ENCODE measurements at places on chromosomes 5 and 9.

- DNase-seq = peak; percentile 83
These were observed 49.6 kb upstream of the ADRB2 start for GRCh38 chr5:148776780-148777179.

GRCh38 chr5:127358284-127358683 lies 67.7 kb downstream of the MEGF10 start:
- DNase-seq = no peak

DNA sequence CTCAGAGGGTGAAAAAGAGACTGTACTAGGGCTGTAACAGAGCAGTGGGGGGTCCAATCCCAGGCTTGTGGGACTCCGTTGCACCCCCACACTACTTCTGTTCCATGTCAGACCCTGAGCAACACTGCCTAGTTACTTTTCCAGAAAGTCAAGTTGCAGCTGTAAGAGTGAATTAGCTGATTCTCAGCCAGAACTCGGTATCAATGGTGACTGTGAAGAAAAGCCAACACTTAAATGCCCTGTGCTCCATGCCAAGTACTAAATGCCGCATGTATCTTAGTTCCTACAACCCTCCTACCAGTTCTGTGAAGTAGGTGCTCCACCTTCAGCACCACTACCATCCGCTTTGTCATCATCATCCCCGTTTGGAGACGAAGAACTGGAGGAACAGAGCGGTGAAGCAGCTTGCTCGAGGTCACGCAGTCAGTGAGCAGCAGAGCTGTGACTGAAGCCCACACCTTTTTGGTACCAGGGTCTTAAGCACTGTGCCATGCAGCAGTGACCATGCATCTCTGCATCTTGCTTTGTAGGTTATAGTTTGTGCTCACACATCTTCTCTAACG lies 64.3 kb downstream of the NSG2 start:
- DNase-seq = no peak

DNA sequence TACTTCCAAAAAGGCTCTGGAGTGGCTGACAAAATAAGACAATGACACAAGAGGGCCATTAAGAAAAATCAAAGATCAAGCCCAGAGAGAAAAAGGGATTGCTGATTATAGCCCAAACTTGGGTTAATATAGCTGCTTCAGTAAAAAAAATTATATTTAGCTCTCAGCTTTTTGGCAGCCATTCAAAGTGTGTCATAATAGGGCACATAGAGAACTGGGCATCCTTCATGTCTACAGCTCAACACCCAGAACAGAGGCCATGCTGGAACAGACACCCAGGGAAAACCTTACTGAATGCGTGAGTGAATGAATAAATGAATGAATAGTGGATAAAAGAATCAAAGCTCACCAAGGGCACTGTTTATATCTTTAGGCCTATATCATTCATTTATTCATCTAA lies 110.1 kb downstream of the SLIT3 start:
- no peak for DNase-seq

- no peak for DNase-seq
These were observed 57.5 kb downstream of the VAV2 start for GRCh38 chr9:133934482-133935232.

- no peak for DNase-seq
These were observed 9.6 kb upstream of the SLC30A5 start for GRCh38 chr5:69084195-69084594.

- DNase-seq = no peak
These were observed 1.4 kb upstream of the C5orf15 start for GRCh38 chr5:133969654-133970324.

GRCh38 chr9:109328978-109329637 lies 8.2 kb upstream of the EPB41L4B start:
- DNase-seq = peak; percentile 76

DNA sequence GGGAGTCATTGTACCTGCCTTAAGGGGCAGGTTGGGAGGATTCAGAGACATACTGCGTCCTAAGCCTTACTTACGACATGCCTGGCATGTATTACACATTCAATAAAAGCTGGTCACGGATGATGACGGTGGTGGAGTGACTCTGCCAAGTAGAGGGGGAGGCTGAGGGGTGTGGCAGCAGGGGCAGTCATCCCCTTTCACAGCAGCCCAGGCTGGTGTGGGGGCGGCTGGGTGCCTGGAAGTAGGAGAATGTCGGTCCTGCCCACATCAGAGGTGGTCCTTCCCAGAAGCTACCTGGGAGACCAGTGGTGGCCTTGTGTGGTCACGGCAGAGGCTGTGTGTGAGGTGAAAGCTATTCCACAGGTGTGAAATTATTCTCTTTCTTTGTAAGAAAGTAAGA lies 8.9 kb downstream of the ZBTB34 start:
- no peak for DNase-seq

GRCh38 chr5:133269691-133270090 lies 217.9 kb downstream of the HSPA4 start:
- no peak for DNase-seq

GRCh38 chr5:54637654-54638053 lies 120.1 kb downstream of the SNX18 start:
- DNase-seq = no peak

DNA sequence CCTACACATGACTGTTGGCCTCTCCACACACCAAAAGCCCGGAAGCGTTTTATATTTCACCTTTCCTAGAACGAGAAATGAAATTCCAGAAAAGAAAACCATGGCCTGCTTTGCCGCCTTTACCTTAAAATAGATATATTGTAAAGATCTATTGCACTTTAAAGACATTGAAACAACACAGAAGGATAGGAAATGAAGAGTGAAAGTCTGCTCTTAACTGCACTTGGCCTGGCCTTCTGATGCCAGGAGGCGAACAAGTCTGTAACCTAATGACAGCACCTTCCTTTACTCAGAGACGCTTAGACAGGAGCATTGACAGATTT lies 6.7 kb downstream of the PRDM6 start:
- no peak for DNase-seq

DNA sequence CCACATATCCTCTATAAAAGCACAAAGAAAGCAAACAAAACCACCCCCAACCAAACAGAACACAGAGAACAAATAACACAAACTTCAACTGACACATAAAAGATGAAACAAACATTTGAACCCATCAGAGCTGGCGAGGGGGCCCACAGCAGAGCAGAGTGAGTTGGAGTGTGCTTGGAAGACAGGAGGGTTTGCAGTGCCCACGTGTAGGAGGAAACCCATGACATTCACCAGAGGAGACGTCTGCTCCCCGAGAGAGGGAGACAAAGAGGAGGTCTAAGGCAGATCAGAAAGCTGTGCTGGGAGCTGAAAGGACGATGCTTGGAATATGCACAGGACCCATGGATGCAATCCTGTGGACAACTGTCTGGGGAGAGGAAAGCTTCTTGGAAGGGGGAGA lies 27.0 kb downstream of the MRPL36 start:
- peak; percentile 84 for DNase-seq

- peak; percentile 53 for DNase-seq
These were observed 8.7 kb downstream of the FAM193B start for GRCh38 chr5:177545487-177546257.

- no peak for DNase-seq
These were observed 10.6 kb upstream of the PPP1R26 start for GRCh38 chr9:135468854-135469521.

GRCh38 chr9:90855208-90855902 lies 53.7 kb downstream of the SYK start:
- DNase-seq = no peak
